Stimulated activated CD8-positive, alpha-beta memory T cell treated with anti-CD3 and anti-CD28 coated beads, Interleukin-7, amount 100 ng/mL, for 24 hours (primary cell): ENCODE measurements at places on chromosomes 3 and 15.

DNA sequence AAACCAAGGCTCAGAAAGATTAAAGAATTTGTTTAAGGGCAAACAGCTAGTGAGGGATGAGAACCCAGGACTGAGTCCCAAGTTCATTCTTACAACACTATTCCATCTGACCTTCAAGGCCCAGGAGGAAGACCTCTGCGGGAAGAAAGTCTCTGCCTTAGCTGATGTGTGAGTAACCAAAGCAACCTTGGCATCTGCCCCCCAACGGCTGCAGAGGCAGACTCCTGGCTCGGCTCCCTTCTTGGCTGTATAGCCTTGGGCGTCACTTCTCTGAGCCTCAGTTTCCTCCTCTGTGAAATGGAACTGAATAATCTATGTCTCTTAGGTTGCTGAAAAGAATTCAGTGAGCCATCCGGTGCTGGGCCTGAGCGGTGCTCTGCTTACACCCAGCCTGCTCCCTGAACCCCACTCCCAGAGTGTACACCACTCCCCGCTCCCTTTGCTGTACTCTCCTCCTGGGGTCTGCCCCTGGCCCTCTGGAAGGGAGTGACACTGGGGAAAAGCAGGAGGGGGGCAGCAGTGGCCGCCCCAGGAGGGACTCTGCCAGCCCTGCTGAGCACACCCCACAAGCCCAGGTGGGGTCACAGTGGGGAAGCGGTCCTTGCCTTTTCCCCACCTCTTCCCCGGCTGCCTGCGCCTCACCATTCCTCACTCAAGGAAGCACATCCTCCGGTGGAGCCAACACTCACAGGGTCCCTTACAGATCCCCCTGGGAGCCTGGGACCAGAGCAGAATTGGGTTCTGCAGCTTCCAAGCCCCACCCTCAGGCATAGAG is 97.3 kb downstream of the IQSEC1 start:
- no peak for DNase-seq

- no peak for DNase-seq
These were observed 23.8 kb downstream of the TMEM45A start for GRCh38 chr3:100516232-100516631.

DNA sequence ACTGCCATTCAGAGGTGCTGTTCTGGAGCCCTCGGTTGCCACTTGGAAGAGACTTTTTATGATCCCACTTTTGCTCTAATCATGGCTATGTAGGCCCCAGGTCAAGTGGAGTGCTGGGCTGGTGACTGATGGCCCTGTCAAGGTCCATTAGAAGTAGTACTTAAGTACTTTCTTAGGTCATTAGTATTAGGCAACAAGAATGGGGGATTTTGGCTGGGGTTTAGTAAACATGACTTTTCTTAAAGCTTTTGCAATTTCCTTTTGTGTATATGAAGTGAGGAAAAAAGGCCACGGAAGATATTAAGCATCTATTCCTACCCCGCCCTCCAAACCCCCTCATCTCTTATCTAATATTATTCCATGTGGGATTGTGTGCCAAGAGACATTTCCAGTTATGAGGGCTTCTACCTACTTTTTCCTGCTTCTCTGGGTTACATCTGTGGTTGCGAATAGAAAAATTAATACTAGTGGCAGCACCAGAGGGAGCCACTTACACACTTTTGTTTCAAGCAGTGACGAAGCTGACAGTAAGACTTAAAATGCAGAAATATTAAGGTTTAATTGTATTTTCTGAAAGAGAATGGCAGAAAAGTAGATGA is 13.9 kb downstream of the NLGN1 start:
- DNase-seq: no peak

GRCh38 chr3:187852842-187853730 is 107.8 kb upstream of the BCL6 start:
- no peak for DNase-seq

GRCh38 chr3:189655617-189656016 is 24.4 kb downstream of the TP63 start:
- DNase-seq: no peak

- DNase-seq: no peak
These were observed 429.2 kb downstream of the OTOL1 start for GRCh38 chr3:161925749-161926360.

DNA sequence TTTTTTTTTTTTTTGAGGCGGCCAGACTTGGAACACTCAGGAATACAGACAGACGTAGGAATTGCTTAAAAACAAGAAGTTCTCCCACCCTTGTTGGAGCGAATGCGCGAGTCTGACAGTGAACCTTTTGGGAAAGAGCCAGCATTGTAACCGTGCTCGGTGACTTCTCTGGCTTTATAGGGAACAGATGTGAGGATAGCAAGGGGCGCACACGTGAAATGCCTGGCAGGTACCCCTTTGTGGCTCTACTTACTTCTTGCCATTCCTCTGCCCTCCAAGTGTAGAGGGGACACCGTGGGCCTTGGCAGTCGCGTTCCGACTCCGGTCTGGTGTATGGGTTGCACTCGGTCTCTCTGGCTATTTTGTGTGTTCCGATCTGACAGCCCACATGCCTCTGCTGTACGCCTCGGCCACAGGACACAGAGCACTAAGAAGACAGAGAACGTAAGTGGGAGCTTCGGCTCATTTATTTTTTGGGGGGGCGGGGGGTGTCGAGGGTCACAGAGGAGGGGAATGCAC is 126.4 kb downstream of the ADAMTS9 start:
- DNase-seq: no peak
